Upper lobe of right lung (tissue), 1 donor: ENCODE measurements at places on chromosomes 3 and 15. TPM values are rescaled to one million over a fixed set of nuclear protein-coding genes. Genes with fewer than 3 reads are reported as not detected.

DNA sequence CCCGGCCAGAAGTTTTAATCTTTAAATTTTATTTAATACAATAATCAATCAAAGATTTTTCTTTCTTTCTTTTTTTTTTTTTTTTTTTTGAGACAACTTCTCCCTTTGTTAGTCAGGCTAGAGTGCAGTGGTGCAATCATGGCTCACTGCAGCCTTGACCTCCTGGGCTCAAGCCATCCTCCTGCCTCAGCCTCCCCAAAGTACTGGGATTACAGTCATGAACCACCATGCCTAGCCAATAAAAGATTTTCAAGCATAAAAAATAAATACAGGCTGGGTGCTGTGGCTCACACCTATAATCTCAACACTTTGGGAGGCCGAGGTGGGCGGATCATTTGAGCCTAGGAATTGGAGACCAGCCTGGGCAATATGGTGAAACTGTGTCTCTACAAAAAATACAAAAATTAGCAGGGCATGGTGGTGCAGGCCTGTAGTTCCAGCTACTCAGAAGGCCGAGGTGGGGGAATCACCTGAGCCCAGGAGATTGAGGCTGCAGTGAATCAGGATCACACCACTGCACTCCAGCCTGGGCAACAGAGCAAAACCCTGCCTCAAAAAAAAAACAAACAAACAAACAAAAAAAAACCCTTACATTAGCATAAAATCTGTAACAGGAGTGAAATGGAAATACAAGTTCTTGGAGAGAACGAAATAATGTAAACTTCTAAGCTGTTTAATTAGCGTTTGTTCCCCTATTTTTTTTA lies 29.1 kb upstream of the SRP14 start:
- no peak for DNase-seq

DNA sequence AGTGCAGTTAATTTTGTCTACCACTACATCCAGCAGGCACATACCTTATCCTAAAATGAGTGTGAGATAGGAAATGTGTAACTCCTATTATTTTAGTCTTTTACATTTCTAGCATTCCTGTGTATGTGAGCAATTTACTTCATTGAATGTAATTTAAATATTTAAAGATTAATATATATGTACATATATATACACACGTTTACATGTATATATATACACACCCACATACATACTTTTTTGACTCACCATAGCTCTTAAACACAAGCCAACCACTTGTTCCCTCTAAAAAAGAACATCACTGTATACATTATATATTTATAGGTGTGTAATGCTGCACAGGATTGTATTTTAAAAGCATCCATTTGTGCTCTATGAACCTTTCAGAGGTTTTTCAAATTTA lies 425.6 kb upstream of the NECTIN3 start:
- DNase-seq, result no peak

The ATP10A gene
- total RNA-seq, result 31.1 TPM

The KLF15 gene
- total RNA-seq, result 44.6 TPM

The GOLGA8H gene
- 0.67 TPM for total RNA-seq
